ENCODE measurements at places on chromosomes 5 and 9.
A peak's percentile ranks its signal among the peaks of the same experiment; 100 is the strongest.

GRCh38 chr9:37926737-37927118 lies 22.8 kb upstream of the SLC25A51 start:
- no peak for DNase-seq

DNA sequence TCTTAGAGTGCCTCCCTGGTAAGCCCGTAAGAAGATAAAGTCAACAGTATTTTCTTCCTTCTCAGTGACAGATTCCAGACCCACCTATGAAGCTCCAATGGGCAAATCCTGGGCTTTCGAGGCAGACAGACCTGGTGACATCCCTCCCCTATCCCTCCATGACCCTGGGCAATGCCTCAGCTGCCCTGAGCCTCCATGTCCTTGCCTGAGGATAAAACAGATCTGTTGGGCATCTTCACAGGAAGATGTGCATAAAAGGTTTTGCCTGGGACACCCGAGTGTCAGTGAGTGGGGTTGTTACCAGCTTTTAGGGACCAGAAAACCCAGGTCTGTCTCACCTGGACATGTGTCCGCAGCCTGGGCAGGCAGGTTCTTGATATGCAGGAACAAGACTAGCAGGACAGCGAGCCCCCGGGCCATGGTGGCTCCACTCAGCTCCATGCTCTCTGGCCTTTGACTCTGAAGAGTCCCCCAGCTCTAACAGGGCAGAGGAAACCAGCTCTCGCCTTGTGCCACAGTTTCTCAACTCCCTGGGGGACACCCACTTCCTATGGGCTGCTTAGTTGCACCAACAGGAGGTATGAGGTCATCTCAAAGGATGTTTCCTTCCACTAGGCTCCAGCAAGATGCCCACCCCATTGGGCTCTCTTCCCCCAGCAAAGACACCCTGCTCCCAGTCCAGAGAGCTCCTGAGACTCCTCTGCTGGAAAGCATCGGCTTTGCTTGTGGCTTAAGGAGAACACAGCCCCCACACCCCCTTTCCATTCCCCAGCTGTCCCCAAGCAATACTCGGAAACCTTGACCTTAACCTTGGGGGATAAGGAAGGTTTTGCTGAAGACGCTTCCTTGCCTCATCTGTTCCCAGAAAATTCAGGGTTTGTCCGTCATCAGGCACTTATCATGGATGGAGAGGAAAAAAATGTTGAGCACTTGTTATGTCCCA lies at the start of gene FCN1:
Gene FCN1, minus strand, starts transcription at position 482 of the 943 bp plus-strand sequence. Its CDS starts 41 bp downstream, at position 441.
- DNase-seq, result peak; percentile 74

DNA sequence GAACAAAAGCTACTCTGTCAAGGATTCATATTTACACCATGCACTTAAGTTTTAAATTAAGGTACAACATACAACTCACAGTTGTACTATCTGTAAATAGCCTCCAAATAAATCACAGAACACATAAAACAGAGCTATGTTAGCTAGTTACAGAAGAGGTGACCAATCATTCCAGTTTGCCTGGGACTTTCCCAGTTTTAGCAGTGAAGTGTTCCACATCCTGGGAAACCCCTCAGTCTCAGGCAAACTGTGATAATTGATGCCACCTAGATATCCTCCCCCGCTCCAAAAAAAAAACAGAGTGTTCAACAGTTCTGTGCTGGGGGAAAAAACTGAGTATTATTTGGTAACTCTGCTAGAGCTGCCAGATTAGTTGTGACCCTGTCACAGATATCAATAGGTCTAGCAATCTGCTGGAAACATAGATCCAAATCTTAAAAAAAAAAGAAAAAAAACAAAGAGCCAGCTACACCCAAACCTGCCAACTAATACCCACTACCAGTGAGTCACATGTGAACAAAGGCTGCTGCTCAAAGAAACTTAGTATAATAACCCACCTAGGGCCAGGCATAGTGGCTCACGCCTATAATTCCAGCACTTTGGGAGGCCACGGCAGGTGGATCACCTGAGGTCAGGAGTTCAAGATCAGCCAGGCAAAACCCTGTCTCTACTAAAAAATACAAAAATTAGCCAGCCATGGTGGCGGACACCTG lies 5.7 kb downstream of the TBCA start:
- peak; percentile 18 for DNase-seq

GRCh38 chr9:71962328-71962727 lies 50.9 kb downstream of the C9orf85 start:
- DNase-seq, result no peak

GRCh38 chr9:77290373-77290772 lies 113.0 kb downstream of the VPS13A start:
- no peak for DNase-seq

DNA sequence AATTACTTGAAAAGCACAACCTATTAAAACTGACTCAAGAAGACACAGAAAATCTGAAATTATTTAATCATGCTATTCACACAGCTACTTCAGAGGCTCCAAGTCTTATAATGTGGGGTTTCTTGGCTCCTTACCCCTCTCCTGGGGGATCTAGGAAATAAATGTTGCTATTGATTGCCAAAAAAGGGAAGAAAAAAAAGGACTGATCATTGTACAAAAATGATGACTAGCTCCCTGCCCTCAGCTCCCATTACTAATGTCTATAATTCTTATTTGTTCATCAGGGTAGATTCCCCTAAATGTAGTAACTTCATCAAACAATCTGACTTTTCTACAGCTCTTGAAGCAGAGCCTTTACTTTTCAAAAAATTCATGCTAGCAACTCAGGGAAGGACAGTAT lies 3.3 kb upstream of the SMC5 start:
- no peak for DNase-seq

GRCh38 chr9:5899292-5899691 lies 8.6 kb downstream of the MLANA start:
- DNase-seq, result no peak

DNA sequence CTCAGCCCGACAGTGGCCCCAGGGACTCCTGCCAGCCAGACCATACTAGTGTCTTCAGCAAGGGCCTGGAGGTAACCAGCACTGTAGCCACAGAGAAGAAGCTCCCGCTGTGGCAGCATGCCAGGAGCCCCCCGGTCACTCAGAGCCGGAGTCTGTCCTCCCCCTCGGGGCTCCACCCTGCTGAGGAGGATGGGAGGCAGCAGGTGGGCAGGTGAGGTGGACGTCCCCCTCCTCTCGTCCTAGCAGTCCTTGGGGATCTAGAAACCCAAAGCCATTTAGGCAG lies 28.0 kb upstream of the LRRC14B start:
- no peak for DNase-seq

DNA sequence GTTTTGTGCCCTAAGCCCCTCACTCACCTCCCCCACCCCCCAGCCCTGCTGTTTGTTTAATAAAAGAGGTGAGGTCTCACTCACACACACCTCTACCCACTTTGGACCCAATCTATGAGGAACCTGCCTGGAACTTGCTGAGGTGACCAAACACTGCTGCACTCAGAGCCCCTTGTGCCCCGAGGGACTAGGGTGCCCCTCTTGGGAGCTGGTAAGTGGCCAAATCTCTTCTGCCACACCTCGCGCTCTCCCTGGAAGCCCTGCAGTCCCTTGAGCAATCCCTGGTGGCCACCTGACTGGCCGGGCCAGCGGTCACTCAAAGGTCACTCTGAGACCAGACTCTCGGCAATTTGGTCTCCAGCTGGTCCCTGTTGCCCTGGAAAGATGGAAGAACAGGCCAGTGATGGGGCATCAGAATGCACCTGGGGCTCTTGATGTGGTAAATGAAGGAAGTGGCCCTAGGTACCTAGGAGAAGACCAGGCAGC lies 157.2 kb downstream of the MED10 start:
- no peak for DNase-seq

GRCh38 chr9:119164716-119165115 lies 204.5 kb downstream of the BRINP1 start:
- DNase-seq, result no peak

DNA sequence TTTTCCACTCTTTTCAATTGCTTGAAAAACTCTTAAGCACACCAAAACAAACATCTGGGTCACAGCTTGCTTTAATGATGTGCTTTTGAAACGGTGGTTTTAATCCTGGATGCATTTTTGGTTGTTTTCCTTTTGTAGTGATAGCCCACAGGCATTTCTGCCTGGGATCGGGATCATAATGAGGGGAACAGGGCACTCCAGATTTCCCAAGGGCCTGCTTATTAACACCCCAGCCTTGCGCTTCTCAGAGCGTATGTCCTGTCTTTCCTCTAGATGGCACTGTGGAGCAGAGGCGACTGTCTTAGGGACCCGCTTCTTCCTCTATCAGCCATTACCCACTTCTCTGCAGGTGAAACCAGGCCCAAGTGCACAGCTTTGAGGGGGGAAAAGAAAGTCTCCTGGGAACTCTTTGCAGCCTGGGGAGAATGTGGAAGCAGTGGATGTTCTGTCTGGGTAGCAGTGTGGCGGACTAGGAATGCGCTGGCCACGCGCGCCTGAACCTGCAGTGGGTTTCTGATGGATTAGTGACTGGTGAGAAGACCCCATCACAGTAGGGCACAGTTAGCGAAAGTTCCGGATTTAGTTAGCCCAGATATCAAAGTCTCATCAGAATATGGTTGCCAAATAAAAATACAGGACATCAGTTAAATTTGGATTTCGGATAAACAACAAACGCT lies 190.1 kb downstream of the GNA14 start:
- peak; percentile 77 for DNase-seq

DNA sequence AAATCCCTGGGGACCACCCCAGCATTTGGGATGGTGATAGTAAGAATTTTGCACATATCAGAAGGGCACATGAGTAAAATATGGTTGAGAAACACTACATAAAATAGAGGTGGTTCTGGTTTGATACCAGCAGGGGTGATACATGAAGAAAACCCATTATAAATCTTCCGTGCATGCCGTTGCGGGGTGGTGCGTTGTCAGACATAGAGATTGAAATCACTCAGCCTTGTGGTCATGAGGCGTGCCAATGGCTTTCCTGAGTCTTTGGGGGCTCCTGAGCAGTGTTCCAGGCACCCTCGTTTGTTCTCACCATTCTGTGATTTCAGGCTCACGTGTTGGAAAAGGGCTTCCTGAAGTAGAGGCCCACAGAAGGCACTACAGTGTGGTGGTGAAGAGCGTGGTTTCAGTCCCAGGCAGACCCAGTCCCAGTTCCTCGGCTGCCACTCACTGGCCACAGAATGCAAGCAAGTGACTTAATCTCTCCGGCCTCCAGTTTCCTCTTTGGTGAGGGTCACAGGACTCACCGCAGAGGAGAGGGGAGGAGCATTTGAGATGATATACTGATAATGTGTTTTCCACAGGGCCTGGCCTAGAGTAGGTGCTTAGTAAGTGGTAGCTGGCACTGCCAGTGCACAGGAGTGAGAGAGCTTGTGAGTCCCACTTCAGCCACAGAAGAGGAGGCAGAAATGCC lies 20.5 kb upstream of the GLRX start:
- peak; percentile 99 for DNase-seq

GRCh38 chr5:110377943-110378342 lies 348.5 kb downstream of the TMEM232 start:
- no peak for DNase-seq

GRCh38 chr9:18405240-18405639 lies 68.7 kb upstream of the ADAMTSL1 start:
- DNase-seq, result no peak

- no peak for DNase-seq
Observed at GRCh38 chr9:87643778-87644570, 81.9 kb upstream of the CTSL start.

DNA sequence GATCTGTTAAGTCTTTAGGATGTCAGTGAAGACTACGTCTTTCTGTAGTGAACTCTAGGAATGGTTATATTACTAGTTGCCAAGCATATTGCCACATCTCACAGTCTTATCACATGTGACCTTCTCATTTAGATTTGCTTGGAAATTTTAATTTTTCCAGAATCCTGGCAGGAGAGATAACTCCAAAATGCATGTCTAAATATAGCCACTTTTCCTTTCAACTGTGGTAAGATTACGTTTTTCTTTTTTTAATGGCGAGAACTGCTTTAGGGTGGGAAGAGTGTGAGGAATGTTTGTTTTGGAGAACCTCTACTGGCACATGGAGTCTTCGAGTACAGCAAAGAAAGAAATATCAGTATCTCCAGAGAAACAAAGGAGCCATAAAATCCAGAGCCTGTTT lies 91.7 kb upstream of the ADAMTSL1 start:
- no peak for DNase-seq

GRCh38 chr5:147400881-147401280 lies 109.0 kb downstream of the DPYSL3 start:
- DNase-seq, result peak; percentile 67

GRCh38 chr9:3181049-3181953 lies 337.4 kb upstream of the PUM3 start:
- DNase-seq, result peak; percentile 16

GRCh38 chr5:150624334-150625163 lies 15.9 kb upstream of the SYNPO start:
- no peak for DNase-seq

- no peak for DNase-seq
Observed at GRCh38 chr9:84701801-84702200, 32.3 kb downstream of the NTRK2 start.

GRCh38 chr5:99607124-99607523 lies 678.3 kb upstream of the CHD1 start:
- no peak for DNase-seq

- DNase-seq, result peak; percentile 7
Observed at GRCh38 chr9:74570879-74571512, 73.9 kb downstream of the RORB start.

- peak; percentile 48 for DNase-seq
Observed at GRCh38 chr9:33265211-33265865, 489 bp downstream of the CHMP5 start.

DNA sequence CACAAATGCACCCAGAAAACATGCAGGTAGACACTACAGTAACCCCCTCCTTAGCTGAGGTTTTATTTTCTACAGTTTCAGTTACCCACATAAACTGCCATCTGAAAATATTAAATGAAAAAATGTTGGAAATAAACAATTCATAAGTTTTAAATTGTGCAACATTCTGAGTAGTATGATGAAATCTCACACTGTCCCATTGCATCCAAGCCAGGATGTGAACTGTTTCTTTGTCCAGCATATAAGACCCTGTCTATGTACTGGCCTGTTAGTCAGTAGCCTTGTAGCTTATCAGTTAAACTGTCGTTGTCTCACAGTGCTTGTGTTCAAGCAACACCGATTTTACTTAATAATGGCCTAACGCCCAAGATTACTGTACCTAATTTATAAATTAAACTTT lies 630.5 kb downstream of the ANXA1 start:
- no peak for DNase-seq

DNA sequence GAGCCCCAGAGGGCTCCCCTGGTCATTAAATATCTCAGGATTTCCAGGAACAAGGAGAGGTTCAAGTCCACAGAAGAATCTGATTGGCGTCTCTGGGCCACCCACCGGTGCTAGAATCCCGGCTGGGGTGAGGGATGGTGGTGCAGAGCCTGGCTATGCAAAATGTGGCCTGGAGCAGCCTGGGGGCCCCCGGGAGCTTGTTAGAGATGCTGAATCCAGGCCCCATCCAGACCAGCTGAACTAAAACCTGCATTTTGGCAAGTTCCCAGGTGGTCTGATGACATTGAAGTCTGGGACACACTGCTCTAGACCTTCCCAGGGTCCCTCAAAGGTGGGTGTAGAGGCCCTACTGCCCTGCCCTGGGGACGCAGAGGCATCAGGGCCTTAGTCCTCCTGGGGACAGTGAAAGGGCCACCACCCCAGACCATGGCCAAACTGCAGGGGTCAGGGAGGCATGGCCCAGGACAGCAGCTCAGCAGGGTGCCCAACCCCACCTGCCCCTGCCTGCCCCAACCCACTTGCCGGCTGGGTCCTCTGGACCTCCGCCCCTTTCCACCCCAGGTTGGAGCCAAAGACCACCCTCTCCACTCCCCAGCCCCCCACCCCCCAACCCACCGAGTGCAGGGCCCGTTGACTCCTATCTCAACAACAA lies 34.7 kb downstream of the ADAMTS2 start:
- no peak for DNase-seq

GRCh38 chr5:59390989-59391388 lies 502.5 kb downstream of the PDE4D start:
- DNase-seq, result peak; percentile 25

Measured in inflammatory macrophage treated with lipopolysaccharide for 1 hour (primary cell).